ENCODE measurements at places on chromosomes 4 and X.

GRCh38 chrX:46298821-46299220 is 246.4 kb downstream of the ZNF674 start:
- no peak for DNase-seq

DNA sequence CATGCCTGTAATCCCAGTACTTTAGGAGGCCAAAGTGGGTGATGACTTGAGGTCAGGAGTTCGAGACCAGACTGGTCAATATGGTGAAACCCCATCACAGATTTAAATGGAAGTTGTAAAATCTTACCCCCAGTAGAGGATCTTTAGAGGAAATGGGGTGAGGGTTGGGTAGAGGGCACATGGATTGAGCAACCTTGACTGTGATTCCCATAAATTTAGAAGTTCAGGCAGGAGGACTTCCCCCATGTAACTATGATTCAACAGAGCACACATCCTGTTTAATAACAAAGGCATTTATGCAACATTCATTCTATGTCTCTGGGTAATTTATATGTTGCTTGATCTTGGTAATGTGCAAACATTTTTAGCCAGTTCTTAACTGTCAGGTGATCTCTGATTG is 143.1 kb downstream of the RBM47 start:
- DNase-seq, result peak; percentile 42

- no peak for DNase-seq
Observed at GRCh38 chr4:23382879-23383278, 507.0 kb downstream of the PPARGC1A start.

- DNase-seq, result peak; percentile 91
Observed at GRCh38 chr4:40763228-40763716, 13.5 kb downstream of the NSUN7 start.

DNA sequence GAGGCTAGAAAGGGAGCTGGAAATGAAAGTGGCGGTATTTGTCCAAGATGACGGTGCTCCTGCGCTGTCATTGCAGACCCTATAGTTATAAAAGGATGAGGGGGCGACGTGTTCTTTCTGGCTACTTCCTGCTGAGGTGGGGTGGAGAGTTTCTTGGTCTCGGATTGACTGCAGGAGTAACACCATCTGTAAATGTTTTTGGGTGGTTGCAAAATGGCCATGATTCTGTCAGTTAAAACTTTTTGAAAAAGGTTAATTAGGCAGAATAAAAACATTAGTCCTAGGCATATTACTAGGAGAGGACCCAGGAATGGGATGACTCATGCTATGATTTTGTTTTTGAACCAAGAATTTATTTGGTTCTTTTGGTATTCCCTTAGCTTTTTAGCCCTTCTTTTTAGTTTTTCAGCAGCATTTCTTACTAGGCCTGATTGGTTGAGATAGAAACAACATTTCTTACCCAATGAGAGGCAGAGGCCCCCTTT is 53.1 kb downstream of the USP11 start:
- DNase-seq, result no peak

DNA sequence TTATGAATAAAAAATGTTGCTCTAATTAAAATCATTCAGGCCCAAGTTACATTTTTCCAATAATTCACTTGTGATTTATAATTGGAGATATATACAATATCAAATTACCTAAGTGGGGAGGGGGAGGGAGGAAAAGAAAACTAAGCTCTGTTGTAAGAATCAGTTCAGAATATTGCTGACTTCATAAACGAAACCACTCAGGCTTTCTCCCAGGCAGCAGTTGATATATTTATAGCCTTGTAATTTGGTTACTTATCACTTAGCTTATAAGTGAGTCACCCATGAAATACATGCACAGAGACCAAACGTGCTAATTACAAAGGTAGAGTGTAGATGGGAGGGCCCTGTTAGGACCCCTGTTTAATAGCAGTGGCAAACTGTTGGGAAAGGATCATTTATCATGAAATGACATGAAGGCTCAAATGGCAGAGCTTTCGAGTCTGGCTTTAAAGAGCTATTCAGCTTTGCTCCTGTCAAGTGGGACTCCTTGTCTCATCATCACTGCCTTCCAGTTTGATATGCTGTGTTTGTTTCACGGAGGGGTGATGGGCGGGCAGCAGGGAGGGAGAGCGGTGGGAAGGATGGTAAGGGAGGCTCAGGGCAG is 105.6 kb upstream of the PGRMC2 start:
- DNase-seq, result no peak

GRCh38 chrX:42821803-42822443 is 44.0 kb upstream of the PPP1R2C start:
- no peak for DNase-seq
